ENCODE measurements at places on chromosomes 16 and 17. TPM values are rescaled to one million over a fixed set of nuclear protein-coding genes. Genes with fewer than 3 reads are reported as not detected.

The MMP25 gene
- total RNA-seq = 5.6 TPM

The UBE2O gene
- total RNA-seq = 79.6 TPM

The ABCA9 gene
- not detected for total RNA-seq

The TM4SF5 gene
- not detected for total RNA-seq

The SLFN14 gene
- not detected for total RNA-seq

The PRR15L gene
- not detected for total RNA-seq

The ABCC3 gene
- total RNA-seq = not detected

The TNP2 gene
- not detected for total RNA-seq

The MYCBPAP gene
- 6.8 TPM for total RNA-seq

The LCAT gene
- total RNA-seq = 9.8 TPM

The IGFALS gene
- total RNA-seq = not detected

The SLC47A1 gene
- total RNA-seq = not detected

The NF1 gene
- total RNA-seq = 64.8 TPM

The TBC1D3E gene
- total RNA-seq = not detected

The PRSS21 gene
- total RNA-seq = 75.1 TPM

The TBC1D3H gene
- total RNA-seq = not detected

The KREMEN2 gene
- not detected for total RNA-seq

The ABCA8 gene
- not detected for total RNA-seq

The DRC7 gene
- 0.46 TPM for total RNA-seq
